ENCODE measurements at places on chromosomes 16 and 17. TPM values are rescaled to one million over a fixed set of nuclear protein-coding genes. Genes with fewer than 3 reads are reported as not detected.

The TNFSF13 gene
- 1.6 TPM for total RNA-seq

The CD300H gene
- not detected for total RNA-seq

The ADAD2 gene
- 0.23 TPM for total RNA-seq

The RBFOX1 gene
- 68.7 TPM for total RNA-seq

The ITGB3 gene
- 2.1 TPM for total RNA-seq

The HBZ gene
- total RNA-seq: 1.2 TPM

The OR1F1 gene
- total RNA-seq: 0.69 TPM

The NDUFAB1 gene
- total RNA-seq: 119 TPM
